Ascending aorta (tissue), 2 donors: ENCODE measurements at places on chromosomes 3 and 15. TPM values are rescaled to one million over a fixed set of nuclear protein-coding genes. Genes with fewer than 3 reads are reported as not detected.
A peak's percentile ranks its signal among the peaks of the same experiment; 100 is the strongest.

GRCh38 chr3:198113206-198114053 is 153.4 kb downstream of the LMLN start:
- DNase-seq: no peak

- DNase-seq: no peak
Measured at GRCh38 chr3:4928277-4928789, 50.9 kb upstream of the BHLHE40 start.

- DNase-seq: no peak
Measured at GRCh38 chr3:8557298-8557697, 55.7 kb downstream of the LMCD1 start.

GRCh38 chr3:41507336-41508062 is 308.2 kb downstream of the CTNNB1 start:
- DNase-seq: no peak

GRCh38 chr3:15183011-15183410 is 23.0 kb upstream of the CAPN7 start:
- DNase-seq: no peak

DNA sequence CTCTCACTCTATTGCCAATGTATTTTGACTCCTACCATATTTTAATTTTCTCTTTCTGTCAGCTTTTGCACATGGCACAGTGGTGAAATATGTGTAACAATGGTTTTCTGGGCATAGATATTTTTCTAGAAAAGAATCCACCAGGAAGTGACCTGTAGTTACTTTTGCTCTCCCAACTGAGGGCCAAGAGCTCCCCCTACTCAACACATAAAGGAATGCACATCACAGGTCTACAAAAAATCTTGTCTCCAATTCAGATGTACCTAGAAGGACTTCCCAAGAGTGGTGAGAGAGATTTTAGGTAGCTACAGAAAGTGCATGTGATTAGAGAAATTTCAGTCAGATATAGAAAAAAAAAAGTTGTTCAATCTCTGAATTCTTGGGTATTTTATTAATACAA is 15.6 kb downstream of the CPA3 start:
- DNase-seq: no peak

- DNase-seq: no peak
Measured at GRCh38 chr3:35473956-35474355, 165.4 kb upstream of the ARPP21 start.

DNA sequence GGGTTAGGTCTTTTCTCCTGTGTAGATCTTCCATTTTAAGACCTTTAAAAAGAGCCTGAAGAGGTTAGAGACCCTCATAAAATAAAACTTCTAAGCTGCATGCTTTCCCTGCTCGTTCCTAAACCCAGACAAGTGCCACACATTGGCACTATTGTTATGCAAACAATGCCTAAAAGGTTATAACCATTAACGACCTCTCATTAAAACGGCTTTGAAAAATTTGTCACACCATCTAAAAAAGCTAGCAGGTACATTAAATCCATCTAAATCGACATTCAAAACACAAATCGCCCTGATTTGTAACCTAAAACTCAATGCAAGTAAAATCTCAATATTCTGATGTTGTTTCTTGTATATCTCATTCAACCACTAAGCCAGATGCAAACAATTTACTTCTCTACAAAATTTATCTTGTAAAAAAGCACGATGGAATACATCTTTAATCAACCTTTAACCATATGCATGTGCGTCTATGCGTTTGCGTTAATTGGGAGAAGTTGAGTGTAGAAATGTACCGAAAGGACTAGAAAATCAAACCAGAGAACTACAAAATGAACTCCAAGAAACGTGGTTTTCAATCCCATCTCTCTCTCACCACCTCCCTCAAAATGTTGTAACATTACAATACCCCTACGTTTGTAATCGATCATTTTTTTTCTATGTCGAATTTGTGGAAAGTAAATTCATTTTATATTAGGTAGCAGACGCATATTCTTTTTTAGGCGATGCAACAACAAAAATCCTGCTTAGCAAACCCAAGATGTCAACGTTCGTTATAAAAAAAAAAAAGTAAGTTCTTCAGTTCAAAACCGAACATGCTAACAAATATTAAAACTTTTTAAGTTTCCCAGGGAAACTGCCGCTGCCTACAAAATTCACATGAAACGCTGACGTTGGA is 1.2 kb downstream of the ALDH1A2 start:
- DNase-seq: no peak

DNA sequence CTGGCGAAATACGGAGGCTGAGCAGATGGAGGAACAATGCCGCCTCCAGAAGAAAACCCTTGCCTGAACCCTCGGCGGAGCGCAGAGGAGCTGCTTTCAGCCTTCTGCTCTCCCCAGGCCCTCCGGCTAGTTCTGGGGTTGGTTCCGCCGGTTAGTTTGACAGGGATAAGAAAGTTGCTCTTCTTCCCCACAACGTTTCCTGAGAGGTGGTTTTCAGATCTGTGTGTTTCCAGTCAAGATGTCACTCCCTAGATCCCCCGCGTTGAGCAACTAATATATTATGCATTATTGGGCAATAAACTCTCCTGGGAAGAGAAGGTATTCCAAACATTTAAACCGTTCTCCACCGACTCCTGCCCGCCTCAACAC is 551 bp downstream of the NLGN1 start:
- DNase-seq: no peak

- no peak for DNase-seq
Measured at GRCh38 chr3:179750720-179751328, 98.0 kb downstream of the USP13 start.

GRCh38 chr3:152139651-152140050 is 129.1 kb upstream of the MBNL1 start:
- no peak for DNase-seq

- peak; percentile 67 for DNase-seq
Measured at GRCh38 chr3:71066356-71066755, 517.2 kb downstream of the FOXP1 start.

DNA sequence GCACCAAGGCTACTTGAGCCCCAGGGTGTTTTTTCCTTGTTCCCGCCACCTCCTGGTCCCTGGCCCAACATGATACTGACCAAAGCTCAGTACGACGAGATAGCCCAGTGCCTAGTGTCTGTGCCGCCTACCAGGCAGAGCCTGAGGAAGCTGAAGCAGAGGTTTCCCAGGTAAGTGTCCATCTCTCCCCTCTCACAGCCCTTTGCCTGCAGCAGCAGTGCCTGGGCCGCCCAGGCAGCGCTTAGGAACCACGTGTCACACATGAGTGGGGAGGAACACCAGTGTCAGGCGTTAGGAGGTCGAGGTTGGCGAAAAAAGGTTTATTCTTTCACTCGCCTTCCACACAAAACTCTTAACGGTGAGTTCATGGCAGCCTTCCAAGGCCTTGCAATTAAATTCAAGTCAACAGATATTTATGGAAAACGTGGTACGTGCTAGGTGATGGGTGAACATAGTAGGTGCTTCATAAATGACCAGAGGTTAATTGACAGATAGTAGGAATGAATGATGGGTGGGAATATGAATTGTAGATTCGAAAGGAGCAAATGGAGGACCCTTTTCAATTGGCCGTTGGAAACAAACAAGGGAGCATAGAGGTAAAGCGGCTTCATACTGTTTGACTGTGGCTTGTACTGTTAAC is 486 bp downstream of the CDIN1 start:
- DNase-seq: no peak

DNA sequence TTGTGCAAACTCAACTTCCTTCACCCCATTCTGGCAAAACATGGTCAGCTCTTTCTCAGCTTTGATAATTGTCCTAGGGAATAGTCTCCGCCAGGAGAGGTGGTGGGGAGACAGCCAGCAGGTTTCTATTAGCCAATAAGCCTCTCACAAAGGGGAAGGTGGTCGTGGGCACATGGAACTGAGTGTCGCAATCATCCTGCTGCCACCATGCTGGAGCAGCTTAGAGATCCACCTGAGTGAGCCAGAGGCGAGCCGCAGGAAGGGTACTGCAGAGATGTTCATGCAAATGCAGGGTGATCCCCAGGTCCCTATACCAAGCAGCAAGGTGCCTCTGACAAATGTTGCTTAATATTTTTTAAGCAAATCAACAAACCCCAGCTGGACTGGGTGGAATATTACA is 182.8 kb downstream of the RORA start:
- no peak for DNase-seq

- no peak for DNase-seq
Measured at GRCh38 chr3:127542441-127542952, 48.0 kb downstream of the TPRA1 start.

GRCh38 chr15:43528542-43529007 is 11.2 kb downstream of the MAP1A start:
- no peak for DNase-seq

DNA sequence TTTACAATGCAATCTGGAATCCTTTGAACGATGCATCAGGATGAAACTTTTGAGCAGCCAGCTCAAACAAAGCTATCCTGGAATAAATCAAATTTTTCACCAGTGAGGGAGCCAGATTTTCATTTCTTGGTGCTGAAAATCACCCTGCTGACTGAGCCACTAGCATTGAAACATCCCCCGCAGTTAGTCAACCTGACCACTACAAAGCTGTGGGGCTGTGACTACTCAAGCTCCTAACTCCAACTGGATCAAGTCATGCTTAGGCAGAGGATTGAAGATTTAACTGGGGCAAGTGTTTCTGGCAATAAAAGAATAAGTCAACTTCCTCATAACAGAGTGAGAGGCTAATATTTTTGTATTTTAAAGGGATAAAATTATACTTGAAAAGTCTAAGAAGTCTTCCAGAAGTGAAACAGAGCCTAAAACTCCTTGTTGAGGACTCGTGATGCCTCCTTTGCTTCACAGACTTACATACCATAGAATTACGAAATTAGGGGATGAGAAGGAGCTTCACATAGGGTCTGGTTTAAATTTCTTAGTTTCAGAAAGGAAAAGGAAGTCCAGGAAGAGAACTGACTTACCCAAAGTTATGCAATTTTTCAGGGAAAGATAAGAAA is 177.8 kb downstream of the SERPINI1 start:
- no peak for DNase-seq

DNA sequence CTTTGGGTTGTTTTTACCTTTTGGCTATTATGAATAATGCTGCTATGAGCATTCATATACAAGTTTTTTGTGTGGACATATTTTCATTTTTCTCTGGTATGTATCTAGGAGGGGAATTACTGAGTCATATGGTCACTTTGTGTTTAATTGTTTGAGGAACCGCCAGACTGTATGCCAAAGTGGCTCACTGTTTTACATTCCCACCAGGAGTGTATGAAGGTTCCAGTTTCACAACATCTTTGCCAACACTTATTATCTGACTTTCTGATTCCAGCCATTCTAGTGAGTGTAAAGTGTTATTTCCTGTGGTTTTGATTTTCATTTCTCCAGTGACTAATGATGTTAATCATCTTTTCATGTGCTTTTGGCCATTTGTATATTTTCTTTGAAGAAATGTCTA is 51.8 kb downstream of the CMTM7 start:
- DNase-seq: no peak

DNA sequence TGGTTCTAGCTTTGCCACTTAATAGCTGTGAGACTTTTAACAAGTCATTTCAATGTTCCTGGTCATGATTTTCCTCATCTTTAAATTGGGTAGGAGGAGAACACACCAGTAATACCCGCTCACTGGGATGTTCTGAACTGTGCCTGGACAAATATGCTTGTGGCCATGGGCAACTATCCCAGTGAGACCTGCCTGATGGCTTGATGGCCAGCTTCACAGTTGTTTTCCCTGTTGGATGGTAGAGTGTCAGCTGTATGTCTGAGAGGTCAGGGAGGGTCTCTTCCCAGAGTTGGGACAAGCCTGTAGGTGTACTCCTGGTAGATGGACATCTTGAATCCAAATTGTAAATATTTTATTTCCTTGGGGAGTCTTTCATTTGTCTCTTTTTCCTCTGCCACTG is 92.5 kb upstream of the PFN2 start:
- DNase-seq: no peak

- no peak for DNase-seq
Measured at GRCh38 chr3:187049462-187050101, 89.7 kb downstream of the RPL39L start.

Gene REC114
- not detected for total RNA-seq

Gene CPNE9
- total RNA-seq: not detected

Gene CCR3
- total RNA-seq: not detected

Gene SETD2
- total RNA-seq: 21.0 TPM

Gene GUCA1C
- not detected for total RNA-seq

Gene LRRK1
- total RNA-seq: 105 TPM

Gene ZDHHC19
- total RNA-seq: not detected

Gene SAMMSON
- 2.2 TPM for total RNA-seq

Gene TIMP4
- 78.9 TPM for total RNA-seq

Gene TMEM266
- total RNA-seq: not detected

Gene RAF1
- 103 TPM for total RNA-seq

Gene SYNM
- total RNA-seq: 37.7 TPM

Gene CMSS1
- total RNA-seq: 9.2 TPM

Gene FBXO45
- total RNA-seq: 0.64 TPM

Gene GOLGA8T
- total RNA-seq: 1.4 TPM

Gene GPR27
- total RNA-seq: 2.4 TPM

Gene MEIS2
- total RNA-seq: 11.5 TPM

Gene RBP2
- not detected for total RNA-seq

Gene KLHL40
- total RNA-seq: not detected
